ENCODE measurements at places on chromosomes 7 and 10.

DNA sequence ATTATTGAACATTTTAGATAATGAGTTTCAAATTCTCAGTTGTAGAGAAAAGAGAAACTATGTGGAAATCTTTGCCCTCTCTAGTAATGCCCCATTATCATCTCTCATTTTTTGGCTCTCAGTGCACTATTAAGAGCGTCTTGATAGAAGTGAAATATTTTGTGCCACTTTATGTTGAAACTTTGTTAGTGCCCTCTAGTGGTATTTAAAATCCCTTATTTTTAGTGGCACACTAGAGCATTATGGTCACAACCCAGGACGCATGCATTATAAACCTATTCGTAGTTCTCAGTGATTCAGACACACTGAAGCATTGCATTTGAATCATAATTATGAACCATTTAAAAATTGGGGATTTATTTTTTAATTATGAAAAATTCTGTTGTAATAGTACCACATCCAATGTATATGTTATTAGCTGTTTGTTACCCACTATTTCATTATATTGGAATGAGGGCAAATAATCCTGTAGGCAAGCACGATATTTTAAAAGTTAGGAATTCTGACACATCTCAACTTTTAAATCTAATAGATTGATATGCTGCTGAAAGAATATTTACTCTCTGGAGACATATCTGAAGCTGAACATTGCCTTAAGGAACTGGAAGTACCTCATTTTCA lies 21.9 kb downstream of the PDCD4 start:
- DNase-seq, result no peak

DNA sequence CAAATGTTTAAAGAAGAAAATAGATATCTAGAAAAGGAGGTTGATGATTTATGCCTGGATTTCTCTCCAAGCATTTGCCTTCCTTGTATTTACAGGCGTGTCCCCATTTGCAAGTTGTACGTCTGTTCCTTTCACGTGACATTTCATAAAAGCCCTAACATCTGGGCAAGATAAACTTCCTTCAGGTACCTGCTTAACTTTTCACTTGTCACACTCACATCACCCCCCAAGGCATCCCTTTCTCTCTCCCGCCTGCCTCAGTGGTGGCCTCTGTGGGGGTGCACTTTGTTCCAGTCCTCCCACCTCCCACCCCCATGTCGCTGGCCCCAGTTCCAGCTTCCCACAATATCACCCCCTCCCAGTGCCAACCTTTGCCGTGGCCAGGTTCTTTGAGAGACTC lies 6.7 kb downstream of the TWIST1 start:
- no peak for DNase-seq

DNA sequence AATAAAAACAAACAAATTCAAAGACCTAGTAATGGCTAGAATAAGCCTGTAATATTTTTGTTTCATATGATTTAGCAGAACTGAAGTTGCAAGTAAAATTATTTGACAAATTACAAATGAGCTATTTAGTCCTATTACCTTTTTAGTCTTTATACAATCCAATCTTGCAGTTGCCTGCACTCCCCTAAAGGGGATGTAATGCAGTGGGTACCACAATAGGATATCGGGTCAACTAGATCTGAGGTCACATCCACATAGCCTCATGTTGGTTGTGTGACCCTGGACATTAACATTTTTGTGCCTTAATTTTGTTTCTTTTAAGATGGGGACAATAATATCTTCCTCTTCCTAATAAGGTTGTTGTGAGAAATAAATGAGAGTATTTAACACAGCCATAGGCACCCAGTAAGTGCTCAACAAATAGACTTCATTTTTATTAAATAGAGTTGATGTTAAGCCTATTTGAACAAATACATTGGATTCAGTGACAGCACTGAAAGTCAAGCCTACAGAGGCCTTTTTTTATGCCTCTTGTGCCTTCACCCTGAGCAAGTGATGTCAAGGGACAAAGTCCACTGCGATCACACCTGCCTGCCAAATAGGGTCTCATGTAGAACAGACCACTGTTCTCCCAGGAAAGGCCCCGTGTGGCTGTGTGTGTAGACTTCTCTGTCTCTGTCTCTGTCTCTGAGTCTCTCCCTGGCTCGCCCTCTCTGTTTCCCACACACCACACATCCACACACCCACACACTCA lies 124.8 kb downstream of the EVX1 start:
- no peak for DNase-seq

GRCh38 chr7:132435016-132435990 lies 141.0 kb downstream of the PLXNA4 start:
- no peak for DNase-seq

DNA sequence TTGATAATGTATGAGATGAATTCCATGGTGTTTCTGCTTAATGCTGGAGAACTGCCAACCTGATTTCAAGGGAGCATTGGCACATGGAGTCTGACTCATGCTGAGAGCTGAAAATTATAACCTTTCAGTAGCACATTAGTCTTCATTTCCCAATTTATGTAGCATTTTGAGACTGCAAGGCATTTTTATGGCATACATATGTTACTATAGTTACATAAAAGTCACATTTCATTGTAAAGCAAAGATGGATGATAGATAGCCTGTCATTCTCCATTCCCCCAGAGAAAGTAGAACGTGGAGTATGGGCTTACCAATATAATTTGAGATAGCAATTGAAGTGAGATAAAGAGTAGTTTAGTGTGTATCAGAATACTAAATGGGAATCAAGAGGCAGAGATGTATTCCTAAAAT lies 103.1 kb downstream of the SLC16A9 start:
- no peak for DNase-seq

DNA sequence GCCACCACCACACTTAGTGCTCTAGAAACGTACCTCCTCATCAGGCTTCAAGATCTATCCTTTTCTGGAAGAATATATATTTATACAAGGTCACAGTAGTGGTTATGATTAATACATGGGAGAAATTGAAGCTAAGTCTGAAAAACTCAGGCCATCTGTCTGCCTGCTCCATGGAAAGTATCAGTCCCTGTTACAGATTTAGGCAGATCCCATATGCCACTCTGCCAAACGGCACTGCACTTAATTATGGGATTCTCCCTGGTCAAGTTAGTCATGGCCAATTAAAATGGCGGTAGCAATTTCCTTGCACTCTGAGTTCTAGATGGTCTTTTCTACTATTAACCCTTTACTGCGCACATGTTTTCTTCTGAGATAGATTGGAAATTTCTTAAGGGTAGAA lies 740.0 kb downstream of the SUGCT start:
- DNase-seq, result no peak

DNA sequence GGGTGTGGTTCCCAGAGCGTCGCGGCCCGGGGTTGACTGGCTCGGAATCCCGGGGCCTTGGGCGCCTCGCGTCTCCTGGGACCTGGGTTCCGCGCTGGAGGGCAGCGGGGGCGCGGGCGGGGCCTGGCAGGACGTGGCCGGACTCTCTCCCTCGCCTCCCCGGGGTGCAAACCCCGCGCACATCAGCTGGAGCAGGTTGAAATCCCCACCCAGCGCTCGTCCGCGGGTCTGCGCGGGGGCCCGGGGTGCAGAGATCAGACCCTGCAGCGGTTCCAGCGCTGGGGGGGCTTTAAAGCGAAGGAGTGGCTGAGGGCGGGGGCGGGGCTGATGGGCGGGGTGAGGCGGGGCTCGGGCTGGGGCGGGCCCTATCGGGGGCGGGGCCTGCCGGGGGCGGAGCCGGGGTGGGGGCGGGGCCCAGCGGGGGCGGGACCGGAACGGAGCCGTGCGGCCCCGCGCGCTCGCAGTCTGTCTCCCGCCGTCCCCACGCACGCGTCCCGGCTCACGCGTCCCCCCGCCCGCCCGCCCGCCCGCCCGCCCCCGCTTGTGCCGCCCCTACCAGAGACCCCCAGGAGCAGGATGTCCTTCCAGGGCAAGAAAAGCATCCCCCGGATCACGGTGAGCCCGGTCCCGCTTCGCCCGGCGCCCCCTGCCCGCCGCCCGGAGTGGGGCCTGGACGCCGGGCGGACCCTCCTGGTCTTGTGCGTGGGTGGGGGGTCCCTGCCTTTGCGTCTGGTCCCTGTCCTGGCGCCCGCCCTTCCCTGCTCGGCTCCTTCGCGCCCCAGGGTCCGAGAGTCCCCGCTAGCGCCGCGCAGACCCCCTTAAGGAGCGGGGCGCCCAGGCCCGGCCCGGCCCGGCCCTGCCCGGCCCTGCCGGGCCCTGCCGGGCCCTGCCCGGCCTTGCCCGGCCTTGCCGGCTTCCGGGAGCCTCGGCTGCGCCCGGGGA lies at the start of gene DPYSL4:
Gene DPYSL4 (plus strand): TSS at position 461 of the 942 bp plus-strand sequence. CDS start 116 bp downstream, at position 577.
- peak; percentile 37 for DNase-seq

DNA sequence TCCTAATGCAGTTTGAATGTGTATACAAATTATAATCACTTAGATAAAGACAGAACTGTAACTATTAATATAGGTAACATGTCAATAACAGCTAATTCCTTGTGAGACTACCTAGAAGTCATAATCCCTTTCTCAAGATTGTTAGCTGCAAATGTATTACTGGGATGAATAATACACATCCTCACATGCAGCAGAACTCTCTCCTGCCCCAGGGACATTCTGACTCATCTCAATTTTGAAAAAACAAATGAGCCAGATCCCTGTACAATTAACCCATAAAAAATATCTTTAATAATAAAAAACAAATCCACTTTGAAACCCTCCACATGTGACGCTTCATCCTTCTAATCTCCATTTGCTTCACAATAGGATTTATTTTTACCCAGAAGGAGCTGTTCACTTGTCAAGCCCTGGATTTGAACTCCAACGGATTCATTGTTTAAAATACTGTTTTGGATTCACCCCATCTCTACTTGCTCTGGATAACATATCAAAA lies 428.4 kb upstream of the TEX47 start:
- no peak for DNase-seq

DNA sequence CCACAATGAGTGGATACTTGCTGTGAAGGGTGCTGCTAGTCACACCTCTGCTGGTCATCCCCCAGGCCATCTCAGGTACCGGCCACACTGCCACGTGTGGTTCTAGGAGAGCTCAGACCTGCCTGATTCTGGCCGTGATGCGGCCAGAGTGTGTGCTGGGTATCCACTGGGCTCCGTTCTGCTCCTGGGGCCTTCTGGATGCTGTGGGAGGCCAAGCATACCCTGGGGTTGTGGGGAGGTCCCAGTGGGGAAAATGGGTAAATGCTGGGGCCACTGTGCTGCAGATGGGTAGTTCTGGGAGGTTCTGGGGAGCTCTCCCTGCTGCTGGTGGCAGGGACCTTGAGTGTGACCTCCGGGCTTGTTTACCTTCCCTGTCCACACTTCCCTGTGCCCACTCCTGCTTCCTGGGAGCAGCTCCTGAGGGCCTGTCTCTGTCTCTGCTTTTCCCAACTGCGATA lies 318.4 kb downstream of the GLRX3 start:
- no peak for DNase-seq

- DNase-seq, result no peak
These were observed 594.2 kb upstream of the NRG3 start for GRCh38 chr10:81280497-81281479.

DNA sequence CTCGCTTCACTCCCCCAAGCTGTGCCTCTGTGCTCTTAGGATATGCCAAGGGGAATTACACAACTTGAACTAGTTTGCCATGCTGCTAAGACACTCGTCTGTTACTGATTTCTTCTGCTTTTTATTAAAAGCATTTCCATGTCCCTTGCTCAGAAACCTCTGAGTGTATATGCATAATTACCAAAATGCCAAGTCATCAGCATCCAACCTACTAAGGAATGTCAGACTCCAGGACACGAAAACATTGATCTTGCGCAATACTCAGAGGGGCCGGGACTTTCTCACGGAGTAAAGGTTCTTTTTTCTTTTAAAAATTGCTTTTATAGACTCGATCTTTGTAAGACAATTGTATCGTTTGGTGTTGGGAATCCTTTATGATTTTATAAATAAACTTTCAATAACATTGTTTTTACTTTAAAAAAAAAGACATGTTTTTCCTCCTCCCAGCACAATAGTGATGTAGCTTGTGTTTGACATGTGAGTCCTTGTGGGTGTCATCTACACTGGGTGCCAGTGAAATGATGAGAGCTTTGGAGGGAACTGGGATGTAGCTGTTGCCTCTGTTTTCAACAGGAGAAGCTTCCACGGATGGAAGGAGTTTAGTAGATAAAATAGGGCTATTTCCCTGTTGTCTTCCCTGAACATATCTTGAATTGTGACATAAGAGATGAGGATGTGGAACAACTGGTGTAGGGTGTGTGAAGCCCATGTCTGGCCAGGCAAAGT lies 43.6 kb downstream of the CNNM1 start:
- no peak for DNase-seq

DNA sequence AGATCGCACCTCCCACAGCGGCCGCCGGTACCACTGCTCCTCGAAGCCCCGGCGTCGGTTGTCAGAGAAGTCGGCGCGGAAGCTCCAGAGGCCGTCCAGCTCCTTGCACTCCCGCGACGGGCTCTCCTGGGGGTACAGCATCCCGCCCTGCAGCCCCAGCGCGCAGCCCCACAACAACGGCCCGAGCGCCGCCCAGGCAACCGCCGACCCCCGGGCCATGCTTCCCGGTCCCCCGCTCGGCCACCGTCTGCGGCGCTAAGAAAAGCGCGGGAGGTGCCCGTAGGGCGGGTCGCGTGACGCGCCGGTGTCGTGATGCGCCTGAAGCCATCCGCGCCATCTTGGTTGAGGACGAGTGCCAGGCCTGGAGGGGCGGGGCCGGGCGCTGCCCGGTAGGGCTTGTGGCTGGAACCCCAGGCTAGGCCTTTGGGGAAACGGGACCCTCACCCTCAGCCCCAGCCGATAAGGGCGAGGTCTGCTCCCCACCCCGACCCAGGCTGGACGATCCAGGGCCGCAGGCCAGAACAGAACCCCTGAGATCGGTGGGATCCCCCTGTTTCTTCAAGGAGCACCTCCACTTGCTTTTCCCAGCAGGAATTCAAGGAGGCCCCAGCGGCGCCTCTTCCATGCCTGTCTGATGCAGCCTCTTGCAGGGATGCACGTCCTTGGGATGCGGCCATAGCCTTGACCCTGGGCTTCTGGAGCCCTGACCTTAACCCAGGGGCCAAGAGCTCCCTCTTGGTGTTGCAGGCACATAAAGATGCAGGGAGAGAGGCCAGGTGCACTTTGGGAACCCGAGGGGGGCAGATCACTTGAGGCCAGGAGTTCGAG lies at the start of gene GUSB:
Gene GUSB (minus strand): TSS at position 249 of the 828 bp plus-strand sequence. CDS start 30 bp downstream, at position 219.
- peak; percentile 86 for DNase-seq

GRCh38 chr10:133366130-133366478 lies 7.0 kb downstream of the ECHS1 start:
- no peak for DNase-seq

GRCh38 chr7:112898432-112899290 lies 108.5 kb upstream of the TMEM168 start:
- no peak for DNase-seq

- DNase-seq, result no peak
These were observed 48.9 kb downstream of the BLNK start for GRCh38 chr10:96222441-96222840.

- no peak for DNase-seq
These were observed 80.6 kb downstream of the NRCAM start for GRCh38 chr7:108375668-108376067.

DNA sequence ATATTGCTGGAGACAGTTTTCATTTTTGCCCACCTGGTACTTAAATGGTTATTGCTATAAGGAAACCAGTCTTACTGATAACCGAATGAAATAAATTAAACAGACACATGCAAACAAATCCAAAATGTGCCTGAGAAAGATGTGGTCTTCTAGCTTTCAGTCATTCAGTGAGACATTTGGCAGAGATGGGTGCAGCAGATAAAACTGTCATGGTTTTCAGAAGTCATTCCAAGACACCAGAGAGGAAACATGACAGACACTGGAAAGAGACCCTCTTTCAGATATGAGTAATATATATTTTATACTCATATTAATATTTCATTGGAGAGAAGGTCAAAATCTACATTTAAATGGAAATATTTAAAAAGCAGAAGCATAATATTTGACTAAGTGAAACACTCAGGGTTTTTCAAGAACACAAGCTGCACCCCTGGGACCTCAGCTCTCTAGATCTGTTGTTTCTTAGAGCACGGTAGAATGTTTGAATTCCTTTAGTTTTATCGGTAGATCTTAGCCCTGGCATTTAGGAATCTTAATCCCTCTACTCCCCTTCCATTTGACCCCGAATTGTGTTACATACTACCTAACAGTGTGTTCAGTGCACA lies 246.1 kb downstream of the AUTS2 start:
- DNase-seq, result no peak

Measured in hippocampal formation (tissue), 2 donors.